ENCODE measurements at places on chromosomes 16 and 17.

- DNase-seq: no peak
These were observed 11.8 kb downstream of the DLX4 start for GRCh38 chr17:49980703-49981197.

- no peak for DNase-seq
These were observed 8.0 kb downstream of the CCNF start for GRCh38 chr16:2437032-2437790.

GRCh38 chr16:79897453-79898146 is 297.1 kb upstream of the MAF start:
- no peak for DNase-seq

DNA sequence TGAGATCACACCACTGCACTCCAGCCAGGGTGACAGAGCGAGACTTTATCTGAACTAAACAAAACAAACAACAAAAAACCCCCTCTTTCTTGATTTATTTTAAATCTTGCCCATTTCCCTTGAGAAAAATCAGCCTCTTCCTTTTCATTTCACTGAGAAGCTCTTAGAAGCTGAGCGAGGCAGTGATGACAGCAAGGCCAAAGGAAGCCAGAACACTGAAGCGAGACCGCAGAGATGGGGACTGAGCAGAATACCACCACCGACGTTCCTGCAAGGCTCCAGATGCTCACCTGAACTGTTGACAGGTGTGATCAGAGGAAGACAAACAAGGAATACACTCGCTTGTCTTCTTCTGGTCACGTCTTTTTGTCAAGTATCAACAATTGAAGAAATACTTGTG is 30.5 kb upstream of the IRF8 start:
- no peak for DNase-seq

- DNase-seq: no peak
These were observed 45.8 kb downstream of the MPRIP start for GRCh38 chr17:17088086-17088485.
